ENCODE measurements at places on chromosomes 5 and 9.

DNA sequence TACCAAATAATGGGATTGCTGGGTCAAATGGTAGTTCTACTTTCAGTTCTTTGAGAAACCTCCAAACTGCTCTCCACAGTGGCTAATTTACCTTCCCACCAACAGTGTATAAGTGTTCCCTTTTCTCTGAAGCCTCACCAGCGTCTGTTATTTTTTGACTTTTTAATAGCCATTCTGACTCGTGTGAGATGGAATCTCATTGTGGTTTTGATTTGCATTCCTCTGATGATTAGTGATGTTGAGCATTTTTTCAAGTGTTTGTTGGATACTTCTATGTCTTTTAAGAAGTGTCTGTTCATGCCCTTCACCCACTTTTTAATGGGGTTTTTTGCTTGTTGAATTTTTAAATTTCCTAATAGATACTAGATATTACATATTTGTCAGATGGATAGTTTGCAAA lies 28.4 kb upstream of the SUSD1 start:
- no peak for DNase-seq

DNA sequence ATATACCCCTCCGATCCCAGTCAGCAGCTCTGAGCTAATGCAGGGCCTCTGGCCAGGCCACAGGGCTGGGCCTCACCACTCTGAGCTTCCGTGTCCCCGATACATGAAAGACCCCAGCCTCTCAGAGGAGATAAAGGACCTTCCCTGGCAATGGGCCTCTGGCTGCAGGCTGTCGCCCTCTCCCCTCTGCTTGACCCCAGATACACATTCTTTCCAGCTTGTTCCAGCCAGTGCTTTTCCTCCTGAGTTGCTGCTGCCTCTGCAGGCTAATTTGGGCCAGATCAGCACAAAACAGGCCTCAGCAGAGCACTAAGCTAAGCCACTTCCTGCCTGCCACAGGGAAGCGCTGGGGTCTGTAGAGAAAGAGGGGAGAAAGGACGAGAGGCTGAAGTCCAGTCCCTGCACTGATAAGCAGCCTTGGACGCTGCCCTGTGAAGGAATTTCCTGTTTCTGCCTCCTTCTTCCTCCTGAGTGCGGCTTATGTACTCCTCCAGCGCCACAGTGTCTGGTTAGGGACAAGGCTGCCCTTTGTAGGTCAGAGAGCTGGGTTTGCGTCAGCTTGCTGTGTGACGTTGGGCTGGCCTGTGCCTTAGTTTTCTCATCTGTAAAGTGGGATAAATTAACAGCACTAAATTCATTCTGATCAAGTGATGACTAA lies 73.0 kb upstream of the IL17B start:
- DNase-seq = no peak

- DNase-seq = no peak
Observed at GRCh38 chr9:2613730-2614271, 7.8 kb upstream of the VLDLR start.

DNA sequence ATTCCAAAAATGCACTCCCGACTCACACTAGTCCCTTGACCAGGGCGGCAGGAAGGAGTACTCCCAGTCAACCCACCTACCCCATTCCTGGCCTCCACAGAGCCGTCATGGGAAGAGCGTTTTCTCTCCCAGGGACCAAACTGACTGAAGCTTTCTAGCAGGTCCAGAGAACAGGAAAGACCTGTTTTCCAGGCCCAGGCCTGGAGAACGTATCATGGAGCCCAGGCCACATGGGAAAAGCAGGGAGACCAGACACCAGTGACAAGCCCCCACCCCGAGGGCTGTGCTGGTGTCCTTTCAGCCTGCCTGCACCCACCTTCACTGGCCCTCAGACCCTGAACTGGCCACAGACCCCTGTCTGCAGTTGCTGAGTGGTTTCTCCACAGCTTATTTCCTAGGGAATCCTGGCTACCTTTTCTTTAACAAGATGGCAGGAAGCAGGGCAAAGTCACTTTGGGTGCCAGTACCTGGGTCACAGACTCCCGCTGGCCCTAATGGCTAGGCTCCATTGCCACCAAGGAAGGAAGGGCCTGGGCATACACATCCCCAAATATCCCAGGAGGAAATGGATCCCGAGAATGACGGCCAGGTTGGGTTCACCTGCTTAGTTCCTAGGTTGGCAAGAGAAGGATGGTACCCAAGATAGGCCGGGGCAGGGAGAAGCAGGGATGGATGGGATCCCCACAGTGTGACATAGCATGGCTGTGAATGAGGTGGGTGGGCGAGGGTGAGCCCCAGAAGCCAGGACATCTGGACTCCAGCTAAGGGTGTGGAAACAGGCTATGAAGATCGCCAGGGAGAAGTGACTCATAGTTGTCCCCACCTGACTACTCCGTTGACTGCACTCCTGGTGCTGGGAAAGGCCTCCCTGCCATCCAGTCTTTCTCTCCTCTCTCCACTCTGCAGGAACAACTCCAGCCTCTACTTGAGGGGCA lies 12.2 kb downstream of the CCNI2 start:
- no peak for DNase-seq

- DNase-seq = no peak
Observed at GRCh38 chr9:79977510-79978197, 405.9 kb downstream of the TLE4 start.

DNA sequence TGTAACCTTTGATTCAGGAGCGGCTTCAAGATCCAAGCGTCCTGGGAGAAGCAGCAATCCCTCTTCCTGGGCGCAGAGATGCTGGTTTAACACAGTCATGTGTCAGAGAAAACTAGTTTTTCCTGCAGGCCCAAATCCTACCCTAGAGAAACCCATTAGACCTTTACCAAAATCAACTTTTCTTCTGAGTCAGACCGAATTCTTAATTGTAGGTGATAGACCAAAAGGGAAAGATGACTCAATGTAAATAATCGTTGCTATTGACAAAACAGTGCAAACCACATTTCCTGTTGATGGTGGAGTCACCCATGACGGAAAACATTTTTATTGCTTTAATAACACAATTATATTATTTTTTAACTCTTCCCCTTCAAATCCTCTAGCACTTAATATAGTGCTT lies 40.1 kb downstream of the SLC1A1 start:
- DNase-seq = no peak

DNA sequence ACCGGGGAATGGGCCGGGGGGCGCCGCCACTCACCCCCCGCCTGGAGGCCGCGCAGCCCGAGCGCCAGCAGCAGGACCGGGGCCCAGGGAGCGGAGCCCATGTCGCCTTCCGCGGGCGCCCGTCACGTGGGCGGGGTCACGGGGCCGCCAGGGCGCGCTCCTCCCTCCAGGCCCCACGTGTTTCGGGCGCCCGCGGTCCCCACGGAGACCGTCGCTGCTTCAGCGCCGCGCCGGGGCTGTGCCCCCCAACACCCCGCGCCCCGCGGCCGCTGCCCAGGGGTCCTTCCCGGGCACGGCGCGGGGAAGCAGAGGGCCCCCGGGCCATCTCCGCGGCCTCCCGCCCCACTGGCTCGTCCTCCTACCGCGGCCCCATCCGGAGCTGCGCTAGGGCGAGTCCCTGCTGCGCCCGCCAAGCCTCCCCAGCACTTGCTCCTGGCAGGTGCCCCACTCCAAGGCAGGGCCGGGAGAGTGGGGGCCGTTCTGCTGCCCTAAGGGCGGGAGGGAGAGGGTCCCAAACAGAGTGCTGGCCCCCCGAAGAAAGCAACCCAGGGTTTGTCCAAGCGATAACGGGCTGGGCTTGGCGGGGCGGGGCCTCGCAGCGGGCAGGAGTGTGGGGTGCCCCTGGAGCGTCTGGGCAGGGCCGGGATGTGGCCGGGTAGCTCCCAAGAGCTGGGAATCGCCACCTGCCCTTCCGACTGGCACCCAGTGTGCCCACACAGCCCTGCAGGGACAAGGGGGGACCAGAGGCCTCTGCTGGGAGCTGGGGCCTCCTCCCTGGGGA lies at the start of gene DPP7:
Gene DPP7, minus strand, starts transcription at position 121 of the 781 bp plus-strand sequence. Its CDS starts 20 bp downstream, at position 101.
- DNase-seq = peak; percentile 56

GRCh38 chr9:70449461-70449860 lies 35.0 kb upstream of the KLF9 start:
- DNase-seq = no peak

DNA sequence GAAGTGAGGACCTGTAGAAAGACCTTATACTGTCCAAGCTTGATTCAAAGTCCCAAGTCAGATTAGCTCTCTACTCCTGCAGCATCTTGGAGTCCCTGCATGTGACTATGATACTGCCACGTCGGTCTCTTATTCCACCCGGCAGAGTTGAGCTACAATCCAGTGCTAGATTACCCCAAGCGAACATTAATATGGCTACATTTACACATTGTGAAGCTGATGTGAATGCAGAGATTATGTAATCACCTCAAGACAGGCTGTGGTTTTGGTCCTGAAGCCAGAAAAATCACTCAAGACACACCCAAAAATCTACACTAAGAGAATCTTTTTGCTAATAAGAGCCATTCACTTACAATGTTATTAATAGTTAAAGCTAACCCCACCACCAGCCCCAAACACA lies 116.7 kb downstream of the GNA14 start:
- DNase-seq = no peak

GRCh38 chr5:57368010-57368409 lies 114.6 kb downstream of the ACTBL2 start:
- no peak for DNase-seq

DNA sequence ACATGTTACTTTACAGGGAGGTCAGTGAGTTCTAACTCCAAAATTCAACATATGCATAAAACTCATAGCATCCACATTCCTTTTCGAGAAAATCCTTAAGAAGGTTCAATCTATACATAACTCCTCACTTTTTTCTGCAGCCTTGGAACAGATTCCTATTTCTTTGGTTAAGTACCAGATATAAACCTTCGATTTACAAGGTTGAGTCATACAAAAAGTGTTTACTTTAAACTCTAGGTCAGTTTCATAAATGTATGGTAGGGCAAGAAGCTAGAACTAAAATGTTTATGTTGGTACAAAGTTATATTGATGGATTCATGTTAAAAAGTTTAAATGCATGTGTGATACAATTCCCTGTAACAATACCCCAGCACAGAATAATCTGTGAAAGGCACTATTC lies 19.4 kb downstream of the CDKN2AIPNL start:
- DNase-seq = no peak

- DNase-seq = no peak
Observed at GRCh38 chr5:56055287-56055686, 60.5 kb upstream of the IL6ST start.

DNA sequence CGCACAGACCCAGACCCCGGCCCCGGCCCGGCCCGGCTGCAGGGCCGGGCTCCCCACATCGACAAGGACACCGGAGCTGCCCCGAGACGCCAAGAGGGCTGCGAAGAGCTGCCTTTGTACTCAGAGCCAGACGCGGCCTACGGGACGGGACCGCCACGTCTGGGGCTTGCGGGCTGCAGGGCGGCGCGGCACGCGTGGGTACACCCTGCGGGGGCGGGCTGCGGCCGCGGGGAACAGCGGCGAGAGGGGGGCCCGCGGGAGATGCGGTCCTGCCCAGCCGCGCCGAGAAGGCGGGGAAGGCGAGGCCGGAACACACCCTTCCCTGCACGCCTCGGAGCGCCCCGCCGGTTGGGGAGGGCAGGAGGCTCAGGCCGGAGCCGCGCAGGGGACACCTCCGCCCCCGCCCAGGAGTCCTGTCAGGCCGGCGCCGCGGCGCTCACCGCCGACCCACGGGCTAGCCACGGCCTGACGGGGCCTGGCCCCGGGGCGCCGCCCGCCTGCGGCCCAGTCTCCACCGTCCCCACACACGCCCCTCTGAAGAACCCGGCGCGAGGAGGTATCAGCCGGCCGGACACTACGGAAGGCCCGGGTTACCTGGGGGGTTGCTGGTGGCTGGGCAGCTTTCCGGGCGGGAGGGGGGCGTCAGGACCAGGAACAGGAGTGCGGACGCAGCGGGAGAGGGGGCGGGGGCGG lies 478 bp downstream of the RAB14 start:
- DNase-seq = peak; percentile 6

DNA sequence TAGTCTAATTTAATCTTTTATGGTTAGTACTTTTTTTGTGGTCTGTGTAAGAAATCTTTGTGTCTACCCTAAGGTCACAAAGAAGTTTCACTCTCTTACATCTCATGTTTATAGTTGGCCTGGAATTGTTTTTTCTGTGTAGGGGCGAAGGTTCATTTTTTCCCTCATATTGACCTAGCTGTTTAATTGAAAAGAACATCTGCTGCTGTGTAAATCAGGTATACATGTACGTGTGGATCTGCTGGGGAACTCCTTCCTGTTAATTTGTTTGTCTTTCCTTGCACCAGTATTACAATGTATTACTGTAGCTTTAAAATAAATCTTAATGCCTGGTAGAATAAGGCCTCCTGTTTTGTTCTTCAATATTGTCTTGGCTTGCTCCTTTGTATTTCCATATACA lies 37.8 kb downstream of the EXOSC2 start:
- DNase-seq = no peak

DNA sequence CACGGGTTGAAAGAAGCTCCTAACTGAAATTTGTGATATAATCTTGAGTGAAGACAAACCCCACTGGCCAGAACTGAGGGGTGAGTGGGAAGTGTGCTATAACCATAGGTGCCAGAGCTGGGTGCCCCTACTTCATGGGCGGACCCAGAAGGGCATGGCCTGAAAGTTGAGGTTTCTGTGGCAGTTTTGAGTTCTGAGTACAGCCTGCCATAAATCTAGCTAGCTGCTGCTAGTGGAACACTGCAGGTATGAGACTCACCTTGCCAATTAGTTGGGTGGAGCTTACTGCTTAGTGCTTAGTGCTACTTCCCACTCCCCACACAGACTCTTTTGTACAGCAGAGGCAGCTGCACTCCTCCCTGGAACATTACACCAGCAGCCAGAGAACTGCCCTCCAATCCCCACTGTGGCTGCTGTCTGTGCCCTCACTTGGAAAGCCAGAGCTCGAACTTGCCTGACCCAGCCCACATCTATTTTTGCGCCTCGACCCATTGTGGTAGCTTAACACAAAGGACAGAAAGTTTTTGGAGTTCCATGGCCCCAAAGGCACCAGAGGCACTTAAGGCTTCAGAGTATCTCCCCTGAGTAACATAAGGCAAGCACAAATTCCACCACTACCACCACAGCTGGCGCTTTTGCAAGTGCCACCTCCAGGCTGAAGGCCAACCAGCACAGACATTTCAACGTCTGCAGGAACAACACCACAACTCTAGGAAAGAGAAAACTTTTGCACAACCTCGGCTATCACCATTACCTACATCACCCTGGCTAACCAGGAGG lies 27.1 kb upstream of the PTGER4 start:
- DNase-seq = no peak

GRCh38 chr5:169548315-169548714 lies 35.3 kb upstream of the SPDL1 start:
- DNase-seq = no peak

- DNase-seq = no peak
Observed at GRCh38 chr5:92470770-92471169, 1087.7 kb upstream of the ARRDC3 start.

- DNase-seq = no peak
Observed at GRCh38 chr9:5671711-5672353, 42.9 kb downstream of the RIC1 start.

GRCh38 chr9:121303456-121304451 lies 35.8 kb downstream of the GSN start:
- DNase-seq = no peak

- DNase-seq = no peak
Observed at GRCh38 chr9:21096901-21097255, 19.1 kb upstream of the IFNB1 start.

Data from stimulated activated CD8-positive, alpha-beta memory T cell treated with anti-CD3 and anti-CD28 coated beads, Interleukin-7, amount 100 ng/mL, for 1 hour (primary cell).